Foreskin fibroblast (primary cell): ENCODE measurements at places on chromosomes 3 and 15.

DNA sequence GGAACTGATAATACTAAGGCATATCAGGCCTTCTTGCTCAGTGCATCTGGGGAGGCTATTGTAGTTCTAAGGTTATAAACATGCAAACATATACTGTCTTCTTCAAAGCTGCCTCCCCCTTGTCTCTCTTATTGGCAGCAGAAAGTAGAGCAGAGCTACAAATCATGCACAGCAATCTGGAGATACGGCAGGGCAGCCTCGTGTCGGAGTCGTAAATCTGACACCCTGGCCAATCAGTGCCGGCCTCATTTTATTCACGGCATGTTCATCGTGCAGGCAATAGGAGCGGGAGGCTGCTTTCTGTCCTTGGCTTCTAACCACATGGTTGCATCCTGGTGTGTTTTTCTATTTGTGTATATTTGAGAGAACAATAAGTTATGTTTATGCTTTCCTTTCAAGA is 300.2 kb upstream of the CNTN6 start:
- no peak for DNase-seq

DNA sequence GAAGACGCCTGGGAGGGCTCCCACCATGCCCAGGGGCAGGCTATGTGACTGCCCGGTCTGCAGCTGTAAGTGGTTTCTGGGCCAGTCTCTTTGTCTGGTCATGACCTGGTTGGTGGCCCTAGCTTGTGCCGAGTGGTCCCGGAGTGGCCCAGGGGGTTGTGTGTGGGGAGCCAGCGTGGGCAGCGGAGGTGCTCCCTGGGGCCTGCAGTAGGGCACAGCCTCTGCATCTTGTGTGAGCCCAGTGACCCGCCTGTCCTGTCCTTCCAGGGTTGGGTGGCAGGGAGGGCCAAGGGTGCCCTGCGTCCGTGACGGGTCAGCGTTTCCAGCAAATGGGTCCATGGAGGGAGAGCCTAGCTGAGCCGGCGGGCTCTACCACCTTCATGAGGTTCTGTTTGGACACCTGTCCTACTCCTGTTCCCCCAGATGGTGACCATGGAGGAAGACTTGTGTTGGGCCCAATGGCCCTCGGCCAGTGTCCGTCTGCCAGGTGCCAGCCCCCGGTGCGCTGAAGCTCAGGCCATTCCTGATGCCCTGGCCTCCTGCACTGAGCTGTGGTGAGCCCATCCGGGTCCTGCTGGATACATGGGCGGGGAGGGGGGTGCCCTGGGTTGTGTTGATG is 215.4 kb downstream of the SNRPN start:
- DNase-seq: no peak

DNA sequence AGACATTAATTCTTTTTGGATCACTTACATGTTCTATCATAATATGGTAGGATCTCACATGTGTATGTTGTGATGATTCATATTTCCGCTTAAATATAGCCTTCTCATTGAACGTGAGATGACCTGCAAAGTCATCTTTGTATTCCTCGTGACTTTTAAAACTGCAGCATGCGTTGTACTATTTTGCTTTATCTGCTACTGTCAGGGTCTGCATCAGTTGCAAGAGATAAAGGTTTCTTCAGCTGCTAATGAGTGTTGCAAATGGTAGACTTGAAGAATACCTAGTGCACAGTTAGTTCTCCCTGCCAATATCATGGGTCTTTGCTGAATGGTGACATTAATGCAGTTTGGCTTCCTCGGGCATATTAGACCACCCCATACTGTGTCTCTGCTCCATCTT is 31.8 kb downstream of the REC114 start:
- no peak for DNase-seq

DNA sequence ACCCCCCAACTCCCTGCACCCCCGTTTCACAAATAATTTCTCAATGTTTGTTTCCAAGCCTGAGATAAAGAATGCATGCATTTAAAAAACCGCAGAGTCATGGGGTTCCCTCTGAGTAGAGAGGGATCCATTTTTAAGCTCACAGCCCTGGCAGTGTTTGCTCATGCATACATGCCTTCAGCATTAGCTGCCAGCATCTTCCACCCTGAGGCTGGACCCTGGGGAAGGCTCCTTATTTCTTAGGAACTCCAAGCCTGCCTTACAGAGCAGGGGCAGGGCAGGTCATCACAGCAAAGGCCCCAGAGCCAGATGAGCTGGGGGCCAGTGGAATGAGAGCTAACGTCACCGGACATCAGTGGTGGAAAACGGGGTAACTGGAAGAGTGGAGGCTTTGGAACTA is 31.3 kb downstream of the TLE3 start:
- DNase-seq: peak; percentile 30

DNA sequence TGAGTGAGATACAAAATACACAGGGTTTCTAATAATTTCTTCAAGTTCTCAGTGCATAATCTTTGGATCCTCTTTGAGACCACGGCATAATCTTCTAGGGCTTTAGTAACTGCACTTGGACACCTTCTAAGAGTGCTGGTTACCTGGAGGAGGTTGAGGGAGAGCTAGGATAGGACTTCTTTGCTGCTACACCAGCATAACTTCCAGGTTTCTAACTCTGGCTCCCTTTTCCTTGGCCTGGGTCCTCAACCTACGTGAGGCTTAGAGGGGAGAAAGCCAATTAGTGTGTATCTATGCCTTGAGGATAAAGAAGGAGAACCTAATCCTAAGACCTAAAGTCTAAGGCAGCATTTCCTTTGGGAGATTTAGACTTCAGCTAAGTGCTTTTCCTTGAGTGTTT is 184.8 kb downstream of the LSAMP start:
- no peak for DNase-seq

GRCh38 chr3:110793611-110794010 is 278.0 kb upstream of the NECTIN3 start:
- no peak for DNase-seq

DNA sequence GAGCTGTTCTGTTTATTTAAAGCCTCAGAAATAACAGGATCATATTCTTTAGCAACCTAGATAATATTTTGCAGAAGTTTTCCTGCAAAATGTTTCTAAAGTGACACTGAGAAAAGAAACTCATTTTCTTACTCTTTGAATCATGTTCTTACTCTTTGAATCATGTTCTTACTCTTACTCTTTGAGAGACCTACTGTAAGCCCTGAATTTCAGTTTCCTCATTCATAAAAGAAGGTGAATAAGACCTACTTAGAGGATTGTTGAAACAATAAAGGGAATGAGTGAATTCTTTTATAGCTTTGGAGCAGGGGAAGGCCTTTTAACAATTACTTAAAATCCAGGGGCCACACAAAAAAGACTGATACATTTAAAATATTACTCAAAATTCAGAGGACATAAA is 221.7 kb upstream of the CMC1 start:
- no peak for DNase-seq

DNA sequence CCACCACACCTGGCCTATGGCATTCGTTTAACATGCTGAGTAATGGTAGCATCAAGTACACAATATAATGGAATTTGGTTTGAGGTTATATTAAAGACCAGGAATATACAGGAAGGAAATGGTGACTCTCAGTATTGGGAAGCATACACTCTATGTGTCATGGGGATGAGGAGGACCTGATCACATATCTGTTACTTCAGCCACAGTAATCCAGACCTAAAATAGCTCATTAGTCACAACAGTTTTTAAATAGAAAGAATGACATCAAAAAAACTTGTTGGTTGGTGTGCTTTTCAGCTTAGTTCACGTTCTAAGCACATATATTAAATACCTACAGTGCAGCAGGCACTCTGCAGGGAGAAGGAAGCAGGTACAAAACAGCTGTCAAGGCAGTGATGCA is 52.5 kb upstream of the ATP2C1 start:
- DNase-seq: no peak

DNA sequence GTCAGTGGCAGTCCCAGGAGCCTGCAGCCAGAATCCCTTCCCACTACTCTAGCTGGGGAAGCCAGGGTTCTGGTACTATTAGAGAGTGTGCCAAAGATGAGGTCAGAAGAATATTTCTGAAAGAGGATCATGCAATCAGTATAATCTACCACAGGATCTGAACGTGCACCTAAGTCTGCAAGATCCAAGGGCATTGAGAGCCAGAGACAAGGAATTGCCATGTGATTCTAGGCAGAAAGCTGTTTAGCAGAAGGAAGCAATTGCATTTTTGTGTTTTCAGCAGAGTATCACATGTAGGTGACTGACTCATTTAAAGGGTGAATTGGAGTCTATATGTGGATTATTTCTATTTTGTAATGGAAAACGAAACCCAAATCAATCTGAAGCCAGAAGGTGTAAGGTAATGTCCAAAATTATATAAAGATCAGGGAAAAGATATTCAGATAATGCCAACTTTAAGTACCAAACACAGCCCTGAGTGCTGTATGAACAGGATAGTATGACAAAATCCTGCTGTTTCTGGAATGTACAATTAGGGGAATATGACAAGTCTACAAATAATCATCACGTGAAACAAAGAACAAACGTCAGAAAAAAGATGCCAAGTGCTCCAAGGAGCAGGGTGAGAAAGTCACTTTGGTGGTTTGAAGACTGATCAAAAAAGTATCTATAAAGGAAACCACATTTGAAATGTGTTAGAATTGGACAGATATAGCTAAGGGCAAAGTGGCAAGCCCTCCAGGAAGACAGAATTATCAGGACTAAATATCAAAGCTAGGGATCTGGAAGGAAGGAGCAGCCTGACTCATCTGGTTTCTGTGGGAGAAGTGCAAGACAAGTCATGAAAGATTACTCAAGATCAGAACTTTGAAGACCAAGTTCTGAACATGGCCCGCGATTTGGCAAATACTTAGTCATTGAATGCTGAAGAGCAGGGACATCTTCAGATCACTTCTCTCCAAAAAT is 1036.6 kb downstream of the NTRK3 start:
- DNase-seq: no peak

DNA sequence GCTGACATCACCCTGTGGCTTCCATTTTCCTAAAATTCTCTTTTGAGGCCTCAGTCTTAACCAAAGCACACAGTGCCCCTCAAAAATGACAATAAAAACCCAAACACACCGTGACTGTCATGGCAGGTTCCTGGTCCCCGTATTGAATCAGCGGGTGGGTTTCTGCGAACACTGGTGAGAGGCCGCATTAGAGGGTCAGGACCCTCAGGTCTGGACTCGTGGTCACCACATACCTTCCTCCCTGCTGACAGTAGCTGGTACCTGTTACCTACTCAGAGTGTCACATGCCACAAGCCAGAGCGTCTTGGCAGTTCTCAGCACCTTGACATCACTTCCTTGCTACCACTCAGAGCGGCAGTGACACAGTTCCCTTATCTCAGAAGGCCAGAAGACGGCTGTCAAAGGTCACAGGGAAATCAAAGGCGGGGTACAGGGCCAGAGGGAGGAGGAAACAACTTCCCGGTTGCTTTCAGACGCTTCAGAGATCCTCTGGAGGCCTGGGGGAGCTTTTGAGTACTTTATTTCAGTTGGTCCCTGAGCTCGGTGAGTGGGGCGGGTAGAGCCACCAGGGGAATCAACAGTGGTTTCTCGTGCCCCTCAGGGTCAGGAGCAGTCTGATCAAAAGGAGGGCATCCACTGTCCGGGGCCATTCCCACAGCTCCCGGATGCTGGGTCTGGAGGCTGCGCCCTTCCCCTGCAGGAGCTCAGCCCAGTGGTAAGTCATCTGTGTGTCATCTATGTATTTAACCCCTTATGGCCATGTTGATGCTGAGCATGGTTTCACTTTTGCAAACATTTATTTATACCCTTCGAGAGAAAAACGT is at the start of the genes CCR5AS and CCRL2:
Gene CCR5AS (minus strand): TSS at position 279 of the 824 bp plus-strand sequence.
Gene CCRL2 (plus strand): TSS at position 472 of the 824 bp plus-strand sequence. CDS start 821 bp downstream, outside the sequence.
- peak; percentile 14 for DNase-seq

- DNase-seq: peak; percentile 22
Observed at GRCh38 chr3:158347966-158348365, 223.0 kb upstream of the MLF1 start.

GRCh38 chr15:96356494-96357455 is 26.3 kb downstream of the NR2F2 start:
- DNase-seq: peak; percentile 79

DNA sequence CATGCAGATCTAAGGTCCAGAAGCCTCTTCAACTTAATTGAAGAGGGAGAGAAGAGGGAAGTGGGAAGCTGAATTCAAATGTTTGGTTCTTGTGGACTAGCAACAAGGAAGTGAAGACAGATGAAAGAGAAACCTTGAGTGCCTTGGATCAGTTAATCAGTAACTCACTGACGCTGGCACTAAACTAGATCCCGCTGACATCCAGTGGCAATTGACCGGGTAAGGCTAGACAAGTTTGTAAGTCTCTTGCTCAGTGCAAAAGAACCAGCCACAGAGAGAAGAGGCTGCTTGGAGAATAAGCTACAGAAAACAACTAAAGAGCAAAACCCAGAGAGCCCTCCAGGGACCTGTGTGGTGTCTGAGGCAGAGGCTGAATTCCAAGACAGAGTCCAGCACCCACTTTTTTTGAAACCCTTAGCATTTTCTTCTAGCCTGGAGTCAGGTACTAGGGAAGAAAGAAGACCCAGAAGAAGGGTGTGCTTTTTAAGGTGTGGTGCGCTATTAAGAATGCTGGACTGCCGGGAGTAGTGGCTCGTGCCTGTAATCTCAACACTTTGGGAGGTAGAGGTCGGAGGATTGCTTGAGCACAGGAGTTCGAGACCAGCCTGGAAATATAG is 6.9 kb downstream of the PLCH1 start:
- no peak for DNase-seq

DNA sequence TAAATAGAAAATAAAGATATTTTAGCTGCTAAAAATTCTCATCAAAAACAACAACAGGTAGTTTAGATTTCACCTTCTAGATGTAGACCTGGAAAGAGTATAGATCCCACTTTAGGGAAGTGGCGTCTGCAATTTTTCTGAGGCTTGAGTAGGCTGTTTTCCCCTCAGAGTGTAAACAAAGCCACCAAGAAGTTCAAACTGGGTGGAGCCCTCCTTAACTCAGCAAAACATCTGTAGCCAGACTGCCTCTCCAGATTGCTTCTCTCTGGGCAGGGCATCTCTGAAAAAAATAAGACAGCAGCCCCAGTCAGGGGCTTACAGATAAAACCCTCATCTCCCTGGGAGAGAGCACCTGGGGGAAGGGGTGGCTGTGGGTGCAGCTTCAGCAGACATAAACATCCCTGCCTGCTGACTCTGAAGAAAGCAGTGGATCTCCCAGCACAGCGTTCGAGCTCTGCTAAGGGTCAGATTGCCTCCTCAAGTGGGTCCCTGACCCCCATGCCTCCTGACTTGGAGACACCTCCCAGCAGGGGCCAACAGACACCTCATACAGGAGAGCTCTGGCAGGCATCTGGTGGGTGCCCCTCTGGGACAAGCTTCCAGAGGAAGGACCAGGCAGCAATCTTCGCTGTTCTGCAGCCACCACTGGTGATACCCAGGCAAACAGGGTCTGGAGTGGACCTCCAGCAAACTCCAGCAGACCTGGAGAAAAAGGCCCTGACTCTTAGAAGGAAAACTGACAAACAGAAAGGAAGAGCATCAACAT is 259.6 kb downstream of the STXBP5L start:
- DNase-seq: no peak
